ENCODE measurements at places on chromosomes 12 and 14.

DNA sequence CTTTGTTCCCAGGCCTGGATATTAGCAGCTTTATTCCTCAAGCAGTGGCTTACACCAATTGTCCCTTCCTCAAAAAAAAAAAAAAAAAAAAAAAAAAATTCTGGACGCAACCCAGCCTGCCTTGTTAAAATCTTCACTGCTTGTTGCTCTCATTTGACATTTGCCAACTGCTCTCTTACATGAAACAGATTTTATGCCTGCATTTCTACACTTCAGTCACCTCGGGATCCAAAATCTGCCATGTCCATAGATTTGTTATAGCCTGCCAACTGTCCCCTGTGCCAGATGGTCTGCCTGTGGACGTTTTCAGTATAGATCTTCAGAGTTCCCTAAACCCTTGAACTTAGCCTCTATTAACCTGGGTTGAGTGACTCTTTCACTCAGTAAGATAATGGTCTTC is 651.5 kb downstream of the FSCB start:
- DNase-seq: no peak

GRCh38 chr12:32131666-32132065 is 25.0 kb downstream of the BICD1 start:
- no peak for DNase-seq

DNA sequence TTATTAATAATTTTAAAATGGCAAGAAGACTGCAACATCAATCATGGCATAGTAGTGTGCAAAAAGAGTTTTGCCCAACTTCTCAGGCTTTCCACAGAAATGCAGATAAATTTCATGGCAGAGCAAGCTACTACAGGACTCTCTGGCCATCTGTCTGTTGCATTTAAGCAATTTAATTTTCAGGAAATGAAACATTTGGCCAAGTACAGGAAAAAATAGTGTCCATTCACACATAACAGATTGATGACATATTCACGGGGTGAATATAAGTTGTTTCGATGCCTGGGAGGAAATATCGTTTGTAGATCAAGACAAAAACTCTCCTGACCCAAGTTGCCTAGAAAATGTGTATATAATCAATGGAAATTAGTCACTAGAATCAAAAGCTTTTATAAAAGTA is 324.0 kb downstream of the PRKD1 start:
- no peak for DNase-seq

GRCh38 chr12:82411546-82412230 is 53.4 kb downstream of the METTL25 start:
- no peak for DNase-seq

DNA sequence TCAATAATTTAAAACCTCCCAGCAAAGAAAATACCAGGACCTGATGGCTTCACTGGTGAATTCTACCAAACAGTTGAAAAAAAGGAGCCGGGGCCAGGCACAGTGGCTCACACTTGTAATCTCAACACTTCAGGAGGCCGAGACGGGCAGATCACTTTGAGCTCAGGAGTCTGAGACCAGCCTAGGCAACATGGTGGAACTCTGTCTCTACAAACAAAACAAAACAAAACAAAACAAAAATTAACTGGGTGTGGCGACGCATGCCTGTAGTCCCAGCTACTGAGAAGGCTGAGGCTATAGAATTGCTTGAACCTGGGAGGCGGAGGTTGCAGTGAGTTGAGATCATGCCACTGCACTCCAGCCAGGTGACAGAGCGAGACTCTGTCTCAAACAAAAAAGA is 13.7 kb upstream of the TROAP start:
- DNase-seq: no peak

DNA sequence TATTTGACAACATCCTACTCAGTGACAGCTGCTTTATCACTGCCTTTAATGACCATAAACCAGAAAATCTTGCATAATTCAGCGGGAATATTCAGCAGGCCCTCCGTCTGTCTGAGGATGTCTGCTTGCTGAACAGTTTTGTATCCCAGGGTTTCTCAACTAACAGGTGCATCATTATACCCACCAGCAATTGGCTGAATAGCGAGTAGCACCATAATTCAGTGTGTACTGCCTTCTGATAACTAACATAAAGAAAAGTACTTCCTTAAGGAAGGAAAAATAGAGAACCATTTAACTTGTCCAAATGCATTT is 680.1 kb downstream of the GALC start:
- no peak for DNase-seq

DNA sequence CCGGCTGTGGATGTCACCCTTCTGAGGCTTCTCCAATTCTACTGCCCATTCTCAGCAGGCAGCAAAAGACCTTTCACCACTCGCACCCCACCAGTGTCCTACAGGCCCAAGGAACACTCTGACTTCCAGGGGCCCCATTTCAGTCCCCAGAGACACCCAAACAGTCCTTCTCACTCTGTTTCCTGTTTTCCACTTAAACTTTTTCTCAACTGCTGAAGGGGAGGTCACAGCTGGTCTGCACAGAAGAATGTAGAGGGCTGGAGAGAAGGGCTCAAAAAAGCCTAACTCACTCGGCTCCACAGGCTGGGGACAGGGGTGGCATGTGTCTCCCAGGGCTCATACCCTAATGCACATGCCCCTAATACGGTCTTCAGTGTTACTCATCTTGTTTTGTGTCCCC is 4.2 kb upstream of the DTX1 start:
- DNase-seq: no peak

DNA sequence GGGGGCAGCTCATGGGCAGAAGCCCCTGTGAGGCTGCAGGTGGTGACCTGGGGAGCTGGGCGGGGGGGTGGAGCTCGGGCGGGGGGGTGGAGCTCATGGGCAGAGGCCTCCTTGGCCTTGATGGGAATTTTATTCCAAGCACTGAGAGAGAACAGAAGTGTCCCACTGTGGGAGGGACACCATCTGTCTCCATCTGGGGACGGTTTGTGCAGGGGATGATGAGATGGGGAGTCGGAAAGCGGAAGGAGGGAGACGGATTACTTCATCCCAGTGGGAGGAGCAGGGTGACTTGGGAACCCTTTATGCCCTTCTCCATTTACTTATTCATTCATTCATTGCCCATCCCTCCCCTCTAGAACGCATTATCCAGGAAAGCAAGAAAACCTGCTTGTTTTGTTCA is 304.7 kb downstream of the ADGRD1 start:
- no peak for DNase-seq

GRCh38 chr12:1910468-1910867 is 8.0 kb downstream of the CACNA2D4 start:
- no peak for DNase-seq

DNA sequence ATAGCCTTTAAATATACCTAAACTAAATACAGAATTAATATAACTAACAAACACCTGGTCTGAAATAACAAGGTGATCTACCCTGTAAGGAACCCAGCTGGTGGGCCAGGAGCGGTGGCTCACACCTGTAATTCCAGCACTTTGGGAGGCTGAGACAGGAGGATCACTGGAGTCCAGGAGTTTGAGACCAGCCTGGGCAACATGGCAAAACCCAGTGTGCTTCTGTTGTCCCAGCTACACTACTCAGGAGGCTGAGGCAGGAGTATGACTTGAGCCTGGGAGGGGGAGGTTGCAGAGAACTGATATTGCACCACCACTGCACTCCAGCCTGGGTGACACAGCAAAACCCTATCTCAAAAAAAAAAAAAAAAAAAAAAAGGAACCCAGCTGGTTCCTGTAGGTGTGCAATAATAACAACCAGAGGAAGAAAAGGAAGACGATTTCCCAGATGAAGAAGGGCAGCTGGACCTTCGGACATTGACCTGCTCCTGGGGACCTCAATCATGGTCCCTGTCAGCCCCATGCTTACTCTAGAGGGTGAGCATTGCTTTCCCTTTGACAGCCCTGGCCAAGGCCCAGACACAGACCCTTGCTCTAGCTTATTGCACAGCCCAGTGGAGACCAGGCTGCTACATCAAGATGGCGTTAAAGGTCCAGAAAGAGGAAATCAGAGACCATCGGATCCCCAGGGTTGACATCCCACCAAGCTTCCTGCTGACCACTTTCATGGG is 5.4 kb downstream of the FOS start:
- DNase-seq: no peak

- DNase-seq: no peak
These were observed 815.4 kb upstream of the MDGA2 start for GRCh38 chr14:48490756-48491155.

Measured in activated CD8-positive, alpha-beta T cell treated with anti-CD3 and anti-CD28 coated beads for 36 hours (primary cell).